ENCODE measurements at places on chromosomes 1 and 21.

GRCh38 chr21:36163750-36164741 lies 7.4 kb downstream of the DOP1B start:
- DNase-seq, result no peak

DNA sequence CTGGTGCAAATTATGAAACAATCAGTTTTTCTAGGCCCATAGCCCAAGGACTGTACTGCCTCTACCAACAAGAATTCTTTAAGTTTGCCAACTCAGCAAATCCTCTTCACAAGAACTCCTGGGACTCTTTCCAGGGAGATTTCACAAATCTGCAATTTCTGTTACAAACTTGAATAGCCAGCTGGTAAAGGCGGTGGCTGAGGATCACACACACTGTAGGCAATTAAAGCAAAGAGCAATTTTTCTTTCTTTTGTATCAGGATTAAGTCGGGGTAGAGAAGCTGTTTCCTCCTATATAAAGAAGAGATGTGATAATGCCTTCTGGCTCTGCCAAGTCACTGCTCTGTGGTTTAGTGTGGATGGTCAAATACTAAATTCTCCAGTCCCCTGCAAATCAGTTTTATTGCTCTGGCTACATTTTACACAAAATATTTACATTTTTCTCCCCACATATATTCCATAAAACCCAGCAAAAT lies 1.7 kb downstream of the ALDH9A1 start:
- DNase-seq, result no peak

GRCh38 chr1:8020032-8020431 lies 6.1 kb downstream of the ERRFI1 start:
- DNase-seq, result no peak

DNA sequence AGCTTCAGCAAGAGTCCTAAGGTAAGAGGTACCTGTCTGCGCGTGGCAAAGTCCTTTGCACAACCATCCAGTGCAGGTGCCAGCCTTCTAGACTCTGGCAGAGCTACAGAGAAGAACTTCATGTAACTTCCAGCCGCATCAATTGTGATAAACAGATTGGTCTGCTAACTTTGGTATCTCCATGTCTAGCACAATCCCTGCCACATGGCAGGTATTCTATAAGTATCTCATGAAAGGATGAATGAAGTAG lies 29.8 kb downstream of the CD48 start:
- no peak for DNase-seq

DNA sequence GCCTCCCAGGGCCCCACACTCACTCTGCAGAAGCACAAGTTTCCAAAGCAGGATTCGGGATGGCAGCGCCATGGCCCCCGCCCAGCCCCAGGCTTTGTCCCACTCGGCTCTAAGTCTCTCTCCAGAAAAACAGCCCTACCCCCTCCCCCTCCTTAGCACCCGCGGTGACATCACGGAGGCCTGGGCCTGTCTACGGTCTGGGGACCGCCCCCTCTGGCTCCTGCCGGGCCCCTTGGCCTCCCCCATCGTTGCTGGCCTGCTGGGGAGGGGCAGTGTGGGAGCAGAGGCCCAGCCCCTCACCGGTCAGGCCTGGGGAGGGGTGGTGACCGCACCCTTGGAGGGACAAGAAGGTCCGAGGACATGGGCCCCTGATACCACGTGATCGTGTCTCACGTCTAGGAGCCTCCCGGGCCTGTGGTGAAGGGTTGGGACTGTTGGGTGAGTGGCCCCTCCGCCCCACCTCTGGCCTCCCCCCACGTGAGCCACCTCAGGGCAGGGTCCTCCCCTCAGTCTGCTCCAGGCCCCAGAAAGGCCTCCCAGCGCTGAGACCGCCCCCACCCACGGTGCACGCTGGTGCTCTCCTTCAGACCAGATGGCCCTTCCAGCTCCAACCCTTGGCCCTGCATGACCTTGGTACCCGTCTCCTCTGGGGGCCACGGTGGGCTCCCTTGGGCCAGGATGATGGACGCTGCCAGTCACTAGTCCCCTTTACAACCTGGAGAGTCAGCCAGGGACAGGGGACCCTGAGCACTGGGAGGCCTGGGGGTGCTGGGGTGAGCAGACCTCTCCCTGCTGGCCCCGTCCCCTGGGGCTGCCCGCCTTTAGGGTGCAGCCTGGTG lies at the start of gene MXRA8:
MXRA8 (minus strand) TSS at position 123 of the 839 bp plus-strand sequence; CDS start at position 72, 51 bp downstream.
- no peak for DNase-seq

- no peak for DNase-seq
These were observed 25.0 kb downstream of the SZT2 start for GRCh38 chr1:43414634-43415223.

DNA sequence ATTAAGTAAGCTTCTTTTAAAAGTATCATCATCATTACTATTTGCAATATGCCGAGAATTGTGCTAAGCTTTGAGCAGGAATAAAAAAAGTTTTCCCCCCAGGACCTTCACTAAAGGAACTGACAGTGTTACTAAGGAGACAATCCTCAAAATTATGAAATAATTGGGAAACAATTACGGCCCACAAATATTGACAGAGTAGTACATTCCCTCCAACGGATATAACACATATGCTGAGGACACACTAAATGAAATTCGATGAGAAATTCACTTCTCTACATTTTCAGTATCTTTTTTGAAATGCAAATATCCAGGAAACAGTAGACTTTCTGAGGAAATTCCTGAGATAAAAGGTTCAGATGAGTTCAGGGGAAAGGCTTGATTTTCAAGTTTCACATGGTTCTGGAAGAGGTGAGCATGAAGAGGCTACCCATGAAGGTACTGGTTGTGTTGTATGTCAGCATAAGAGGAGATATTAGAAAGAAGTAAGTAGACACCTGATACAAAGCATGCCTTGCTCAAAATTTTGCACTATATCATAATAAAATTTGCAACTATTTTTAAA lies 171.2 kb upstream of the NR5A2 start:
- DNase-seq, result no peak

GRCh38 chr1:46533179-46533864 lies 18.1 kb downstream of the KNCN start:
- no peak for DNase-seq

DNA sequence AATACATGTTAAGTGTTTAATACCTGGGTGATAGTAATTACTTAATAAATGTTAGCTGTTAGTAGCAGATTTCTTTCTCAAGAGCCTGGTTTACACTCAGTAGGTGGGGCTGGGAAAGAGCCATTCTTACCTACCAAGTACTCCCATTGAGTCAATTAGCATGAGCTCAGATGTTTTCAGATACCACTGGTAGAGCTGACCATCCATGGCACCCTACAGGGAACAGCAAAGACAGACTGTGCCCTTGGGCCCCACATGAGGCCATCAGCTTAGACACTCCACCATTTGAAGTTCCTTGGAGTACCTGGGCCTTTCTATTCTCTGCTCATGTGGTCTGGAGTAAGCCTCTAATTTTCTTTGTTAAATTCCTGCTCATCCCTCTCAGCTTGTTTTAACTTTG lies 179.3 kb downstream of the CACNA1E start:
- DNase-seq, result no peak

- DNase-seq, result peak; percentile 35
These were observed 2.0 kb upstream of the EFNA4 start for GRCh38 chr1:155061381-155062150.

DNA sequence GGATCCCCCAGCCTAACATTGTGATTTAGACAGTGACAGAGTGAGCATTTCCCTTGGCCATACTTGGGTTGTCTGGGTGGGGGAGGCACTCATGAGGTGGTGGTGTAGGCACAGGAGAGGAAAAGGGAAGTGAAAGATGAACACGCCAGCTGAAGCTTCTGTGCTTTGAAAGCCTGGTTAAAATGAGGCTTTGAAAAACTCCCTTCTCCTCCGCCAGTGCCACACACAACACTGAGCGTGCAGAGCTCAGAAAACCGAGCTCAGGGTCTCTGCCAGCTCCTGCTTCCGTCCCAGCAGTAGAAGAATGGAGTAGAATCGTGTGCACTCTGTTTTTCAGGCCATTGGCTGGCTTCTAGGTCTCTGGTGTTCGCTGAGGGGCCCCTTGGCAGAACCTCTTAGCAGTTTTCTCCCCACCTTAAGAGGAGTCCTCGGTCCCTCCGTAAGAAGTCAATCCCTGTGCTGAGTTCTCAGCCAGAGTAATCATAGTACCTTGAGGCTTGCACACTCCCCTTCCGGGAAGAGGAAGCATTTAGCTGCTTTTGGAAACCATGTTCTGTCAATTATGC lies 12.9 kb downstream of the PLEKHM2 start:
- peak; percentile 58 for DNase-seq

- DNase-seq, result no peak
These were observed 61.7 kb downstream of the ERICH3 start for GRCh38 chr1:74611887-74612286.

All from caudate nucleus (tissue), 63 donors.